Stimulated activated CD4-positive, alpha-beta T cell treated with anti-CD3 and anti-CD28 coated beads, Interleukin-1b, Interleukin-23, amount 100 ng/mL, for 4 hours (primary cell): ENCODE measurements at places on chromosomes 12 and 14.
A peak's percentile ranks its signal among the peaks of the same experiment; 100 is the strongest.

DNA sequence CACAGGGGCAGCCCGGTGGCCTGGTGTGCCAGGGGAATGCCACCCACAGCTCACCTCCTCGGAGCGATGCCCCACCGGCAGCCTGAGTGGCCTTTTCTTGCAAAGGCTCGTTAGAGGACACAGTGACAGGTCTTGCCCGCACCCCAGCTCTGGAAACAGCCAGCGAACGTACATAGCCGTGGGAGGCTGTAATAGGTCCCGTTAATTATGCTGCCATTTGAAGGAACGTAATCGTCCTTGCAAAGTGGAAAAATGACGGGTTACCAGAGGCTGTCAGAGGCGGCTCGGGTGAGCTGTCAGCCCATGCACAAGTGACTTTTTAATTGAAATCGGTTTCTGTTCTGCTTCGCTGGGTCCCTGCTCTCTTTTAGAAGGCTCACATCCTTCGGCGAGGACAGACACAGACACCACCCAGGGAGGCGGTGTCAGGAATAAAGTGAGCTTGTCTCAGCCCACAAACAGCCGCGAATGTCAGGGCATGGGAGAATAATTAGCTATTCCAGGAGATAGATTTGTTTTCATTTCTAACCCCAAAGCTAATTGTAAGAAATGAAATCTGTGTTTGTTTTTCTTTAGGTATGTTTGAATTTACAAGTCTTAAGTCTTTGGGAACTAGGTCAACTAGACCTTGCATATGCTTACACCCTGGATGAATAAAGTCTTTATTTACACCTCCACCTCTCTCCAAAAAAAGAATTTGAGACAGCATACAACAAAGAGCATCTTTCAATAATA, 77.2 kb upstream of the RFLNA start:
- no peak for DNase-seq

- DNase-seq: no peak
Observed at GRCh38 chr12:90909069-90909770, 45.8 kb downstream of the CCER1 start.

GRCh38 chr14:75549169-75549568, 26.9 kb downstream of the BATF start:
- DNase-seq: no peak

DNA sequence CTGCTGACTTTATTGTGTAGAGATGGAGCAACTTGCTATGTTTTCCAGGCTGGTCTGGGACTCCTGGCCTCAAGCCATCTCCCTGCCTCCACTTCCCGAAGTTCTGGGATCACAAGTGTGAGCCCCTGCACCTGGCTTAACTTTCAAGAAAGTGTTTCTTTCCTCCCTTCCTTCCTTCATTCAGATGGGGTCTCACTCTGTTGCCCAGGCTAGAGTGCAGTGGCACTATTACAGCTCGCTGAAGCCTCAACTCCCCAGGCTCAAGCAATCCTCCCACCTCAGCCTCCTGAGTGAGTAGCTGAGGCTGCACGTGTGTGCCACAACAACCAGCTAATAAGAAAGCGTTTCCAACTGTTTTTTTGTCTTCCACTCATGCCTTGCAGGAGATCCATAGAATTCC, 185.6 kb upstream of the AMIGO2 start:
- no peak for DNase-seq

DNA sequence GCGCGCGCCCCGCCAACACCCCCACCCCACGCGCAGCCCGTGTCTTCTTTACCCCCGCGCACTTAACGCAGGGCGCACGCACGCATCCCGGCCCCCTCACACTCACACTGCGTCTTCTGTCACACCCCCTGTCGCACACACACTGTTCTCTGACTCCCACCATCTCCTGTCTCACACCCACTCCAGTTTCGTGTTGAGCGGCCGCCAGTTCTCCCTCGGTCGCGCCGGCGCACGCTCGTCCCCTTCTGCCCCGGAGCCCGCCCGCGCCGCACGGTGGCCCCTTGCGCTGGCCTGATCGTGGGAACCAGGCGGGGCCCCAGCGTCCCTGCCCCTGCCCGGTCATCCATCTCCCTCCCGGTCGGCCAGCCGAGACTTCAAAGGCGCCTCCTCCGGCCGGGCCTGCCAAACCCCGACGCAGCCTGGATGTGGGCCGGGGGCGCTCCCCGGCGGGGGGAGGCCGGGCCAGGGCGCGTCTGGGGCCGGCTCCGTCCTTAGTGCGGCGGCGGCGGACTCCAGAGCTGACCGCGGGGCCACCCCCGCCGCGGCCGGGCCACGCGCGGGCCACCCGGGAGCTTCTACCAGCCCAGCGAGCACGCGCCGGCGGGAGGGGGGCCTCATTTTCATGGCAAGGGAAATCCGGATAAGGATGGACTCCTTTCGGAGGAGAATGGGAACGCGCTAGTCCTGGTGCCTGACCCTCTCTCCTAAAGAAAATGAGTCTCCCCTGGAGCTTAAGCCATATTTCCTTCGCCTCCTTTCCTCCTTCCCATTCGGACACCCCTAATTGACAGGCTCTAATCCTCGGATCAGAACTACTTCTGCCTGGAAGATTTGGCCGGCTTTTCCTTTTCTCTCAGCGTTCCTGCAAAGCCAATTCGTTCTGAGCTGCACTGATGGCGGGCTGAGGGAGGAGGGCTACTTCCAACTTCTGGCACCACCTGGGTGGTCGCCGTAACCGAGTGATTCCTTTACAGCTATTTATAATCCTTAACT, 82.0 kb upstream of the HMGA2 start:
- no peak for DNase-seq

GRCh38 chr12:46020768-46021167, 30.4 kb upstream of the SCAF11 start:
- no peak for DNase-seq

DNA sequence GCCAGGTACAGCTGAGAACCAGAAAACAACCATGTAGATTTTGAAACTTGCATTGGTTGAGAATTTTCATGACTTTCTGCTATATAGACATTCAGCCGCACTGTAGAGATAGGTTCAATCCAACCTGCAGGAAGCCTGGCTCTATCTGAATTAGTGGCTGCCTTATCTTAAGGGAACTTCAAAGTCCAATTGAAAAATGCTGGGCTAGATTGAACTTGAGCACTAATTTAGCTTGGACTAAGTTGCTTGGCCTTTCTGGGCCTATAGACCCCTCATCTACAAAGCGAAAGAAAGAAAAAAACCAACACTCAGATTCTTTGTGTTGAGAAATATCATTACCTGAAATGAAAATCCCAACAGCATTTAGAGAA, 332.4 kb downstream of the NUAK1 start:
- DNase-seq: no peak

DNA sequence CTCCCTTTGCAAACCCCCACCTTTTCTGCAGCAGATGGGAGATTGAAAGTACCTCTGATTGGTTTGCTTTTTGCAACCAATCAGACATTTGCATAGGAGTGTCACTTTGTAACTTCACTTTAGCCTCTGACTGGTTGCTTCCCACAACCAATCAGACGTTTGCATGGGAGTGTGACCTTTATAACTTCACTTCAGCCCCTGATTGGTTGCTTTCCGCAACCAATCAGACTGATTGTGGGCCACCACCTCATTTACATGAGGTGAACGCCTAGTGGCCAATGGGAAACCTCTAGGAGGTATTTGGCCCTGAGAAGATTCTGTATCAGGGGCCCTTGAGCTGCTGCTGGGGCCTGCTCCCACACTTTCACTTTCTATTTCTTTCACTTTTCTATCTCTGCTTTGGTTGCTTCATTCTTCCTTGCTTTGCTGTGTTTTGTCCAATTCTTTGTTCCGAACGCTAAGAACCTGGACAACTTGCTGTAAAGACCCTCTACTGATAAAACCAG, 106.0 kb upstream of the PRICKLE1 start:
- DNase-seq: no peak

DNA sequence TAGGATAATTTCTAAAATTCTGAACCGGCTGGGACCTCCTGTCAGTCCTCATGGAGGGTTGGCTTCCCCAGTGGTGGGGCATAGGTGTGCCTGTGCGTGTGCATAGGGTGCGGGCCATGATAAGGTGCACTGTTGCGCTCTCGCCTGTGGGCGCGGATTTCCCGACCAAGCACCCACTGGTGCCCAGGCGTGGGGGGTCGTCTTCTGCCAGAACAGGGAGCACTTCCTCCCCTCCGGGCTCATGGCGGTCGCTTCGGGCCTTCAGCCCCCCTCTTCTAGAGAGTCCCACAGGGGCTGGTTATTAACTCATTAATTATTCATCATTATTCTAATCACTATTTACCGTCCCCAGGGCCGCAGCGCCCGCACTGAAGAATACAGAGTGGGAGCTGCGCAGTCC, 2.8 kb downstream of the C1QL4 start:
- DNase-seq: no peak

- DNase-seq: no peak
Observed at GRCh38 chr14:36091096-36091495, 85.4 kb downstream of the PTCSC3 start.

GRCh38 chr12:32970465-32971110, 74.0 kb upstream of the PKP2 start:
- DNase-seq: no peak

GRCh38 chr14:77505031-77505430, 6.4 kb upstream of the ISM2 start:
- no peak for DNase-seq

- DNase-seq: no peak
Observed at GRCh38 chr12:26077915-26078702, 46.7 kb downstream of the BHLHE41 start.

GRCh38 chr14:89858089-89858488, 96.4 kb downstream of the EFCAB11 start:
- DNase-seq: no peak

DNA sequence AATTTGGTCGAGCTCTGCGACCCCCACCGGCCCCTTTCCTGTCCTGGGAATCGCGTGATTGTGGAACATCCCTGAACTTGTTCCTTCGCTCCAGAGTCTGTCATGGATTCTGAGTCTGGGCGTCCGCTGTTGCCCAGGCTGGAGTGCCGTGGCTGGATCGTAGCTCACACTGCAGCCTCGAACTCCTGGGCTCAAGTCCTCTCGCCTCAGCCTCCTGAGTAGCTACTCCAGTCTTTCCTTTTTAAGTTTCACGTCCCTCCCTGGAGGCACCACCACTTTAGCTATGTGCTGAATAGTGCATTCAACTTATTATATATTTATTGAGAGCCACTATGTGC, 698 bp downstream of the ACOT6 start:
- DNase-seq: no peak

GRCh38 chr14:98169170-98169587, 1102.8 kb downstream of the BCL11B start:
- no peak for DNase-seq

GRCh38 chr12:32273712-32274111, 125.6 kb upstream of the FGD4 start:
- peak; percentile 15 for DNase-seq

DNA sequence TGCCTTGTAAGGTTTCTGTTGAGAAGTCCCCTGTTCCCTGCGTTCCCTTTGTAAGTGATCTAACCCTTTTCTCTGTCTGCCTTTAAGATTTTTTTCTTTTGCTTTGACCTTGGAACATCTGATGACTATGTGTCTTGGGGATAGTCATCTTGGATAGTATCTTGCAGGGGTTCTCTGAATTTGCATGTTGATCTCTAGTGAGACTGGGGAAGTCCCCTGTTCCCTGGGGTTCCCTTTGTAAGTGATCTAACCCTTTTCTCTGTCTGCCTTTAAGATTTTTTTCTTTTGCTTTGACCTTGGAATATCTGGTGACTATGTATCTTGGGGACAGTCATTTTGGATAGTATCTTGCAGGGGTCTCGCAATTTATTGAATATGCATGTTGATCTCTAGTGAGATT, 38.2 kb upstream of the TMX1 start:
- no peak for DNase-seq

GRCh38 chr14:92729634-92730358, 18.6 kb downstream of the LGMN start:
- no peak for DNase-seq

DNA sequence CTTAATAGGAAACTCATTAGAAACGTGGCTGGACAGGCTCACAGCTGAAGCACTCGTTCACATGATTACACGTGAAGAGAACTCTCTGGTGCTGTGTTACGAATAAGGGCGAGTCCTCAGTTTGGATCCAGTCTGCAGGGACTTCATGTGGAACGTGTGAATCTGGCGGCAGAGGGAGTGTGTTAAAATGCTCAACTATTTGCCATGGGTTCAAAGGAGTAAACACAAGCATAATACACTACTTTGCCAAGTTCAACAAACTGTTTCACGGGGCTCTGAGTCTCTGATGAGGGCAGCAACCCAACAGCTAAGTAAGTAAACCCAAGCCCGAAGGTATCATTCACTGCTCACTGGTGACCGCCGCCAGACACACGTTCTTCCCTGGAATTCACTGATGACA, 42.4 kb downstream of the NUAK1 start:
- DNase-seq: no peak

GRCh38 chr12:21662122-21662792, 4.6 kb upstream of the LDHB start:
- DNase-seq: no peak

- DNase-seq: no peak
Observed at GRCh38 chr12:3456809-3457208, 34.2 kb upstream of the PRMT8 start.

- DNase-seq: no peak
Observed at GRCh38 chr14:97058074-97058467, 260.9 kb downstream of the VRK1 start.

GRCh38 chr14:83974647-83975163, 1555.2 kb upstream of the FLRT2 start:
- DNase-seq: no peak

DNA sequence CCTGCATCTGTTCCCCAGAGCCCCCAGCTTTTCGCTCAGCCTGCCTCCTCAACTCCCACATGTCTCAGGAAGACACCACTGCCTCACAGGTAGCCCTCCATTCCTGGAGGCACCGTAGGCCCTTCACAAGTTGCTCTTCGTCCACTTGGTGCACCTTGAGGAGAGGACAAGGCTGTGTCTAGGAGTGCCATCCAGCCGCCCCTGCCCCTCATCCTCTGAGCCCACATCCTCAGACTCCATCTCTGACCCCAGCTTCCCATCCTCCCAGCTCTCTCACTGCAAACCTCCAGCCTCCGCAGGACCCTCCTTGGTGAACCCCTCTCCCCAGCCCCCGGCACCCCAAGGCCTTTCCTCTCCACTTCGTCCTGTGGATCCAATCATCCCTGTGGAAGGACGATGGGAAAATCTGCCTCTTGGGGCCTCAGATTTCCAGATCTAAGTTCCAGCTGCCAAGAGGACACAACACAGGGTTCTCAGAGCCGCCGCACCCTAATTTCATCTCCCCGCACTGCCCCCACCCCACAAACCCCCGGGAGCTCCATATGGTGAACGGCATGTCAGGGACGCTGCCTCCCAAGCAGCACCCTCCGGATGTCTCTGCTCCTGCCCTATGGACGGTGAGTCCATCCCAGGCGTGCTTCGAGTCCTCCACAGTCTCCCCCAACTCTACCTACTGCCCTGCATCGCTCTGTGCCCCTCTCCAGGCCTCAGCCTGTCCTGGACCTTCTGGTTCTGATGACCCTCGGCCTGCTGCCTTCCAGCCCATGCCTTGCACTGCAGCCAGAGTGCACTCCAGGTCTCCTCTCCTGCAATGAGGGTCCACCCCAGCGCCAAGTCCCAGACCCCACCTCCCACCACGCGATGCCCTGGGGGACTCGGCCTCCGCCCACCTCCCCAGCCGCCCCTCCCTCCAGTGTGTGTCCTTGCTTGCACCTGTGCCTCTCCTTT, 314.1 kb upstream of the DIO3 start:
- DNase-seq: no peak
